Esophagus squamous epithelium (tissue), 5 donors: ENCODE measurements at places on chromosomes 11 and 22.
A peak's percentile ranks its signal among the peaks of the same experiment; 100 is the strongest.

DNA sequence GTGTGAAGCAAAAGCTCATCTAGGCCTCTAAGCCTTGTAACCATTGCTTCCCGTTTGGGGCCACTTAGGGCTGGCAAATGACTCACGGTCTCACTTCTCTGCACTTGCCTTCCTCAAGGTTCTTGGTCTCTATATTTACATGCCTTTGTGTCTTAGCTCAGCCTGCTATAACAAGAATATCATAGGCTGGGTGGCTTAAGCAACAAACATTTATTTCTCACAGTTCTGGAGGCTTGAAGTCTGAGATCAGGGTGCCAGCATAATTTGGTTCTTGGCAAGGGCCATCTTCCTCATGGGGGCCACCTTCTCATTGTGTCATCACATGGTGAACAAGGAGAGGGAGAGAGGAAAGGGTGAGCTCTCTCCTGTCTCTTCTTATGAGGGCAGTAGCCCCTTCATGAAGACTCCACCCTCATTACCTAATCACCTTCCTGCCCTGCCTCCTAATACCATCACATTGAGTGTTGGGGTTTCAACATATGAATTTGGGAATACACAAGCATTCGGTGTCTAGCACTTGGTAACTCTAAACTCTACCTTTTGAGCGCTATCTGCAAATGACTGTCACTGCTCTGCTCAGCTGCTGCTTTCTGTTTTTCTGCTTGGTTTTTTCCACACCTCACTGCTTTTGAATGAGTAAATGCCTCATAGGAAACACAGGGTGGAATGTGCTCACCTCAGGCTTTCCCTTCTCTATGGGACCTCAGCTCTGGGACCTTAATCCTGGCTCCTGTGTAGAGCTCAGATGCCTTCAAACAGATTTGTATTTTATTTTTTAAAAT is 16.2 kb upstream of the ME3 start:
- no peak for DNase-seq

DNA sequence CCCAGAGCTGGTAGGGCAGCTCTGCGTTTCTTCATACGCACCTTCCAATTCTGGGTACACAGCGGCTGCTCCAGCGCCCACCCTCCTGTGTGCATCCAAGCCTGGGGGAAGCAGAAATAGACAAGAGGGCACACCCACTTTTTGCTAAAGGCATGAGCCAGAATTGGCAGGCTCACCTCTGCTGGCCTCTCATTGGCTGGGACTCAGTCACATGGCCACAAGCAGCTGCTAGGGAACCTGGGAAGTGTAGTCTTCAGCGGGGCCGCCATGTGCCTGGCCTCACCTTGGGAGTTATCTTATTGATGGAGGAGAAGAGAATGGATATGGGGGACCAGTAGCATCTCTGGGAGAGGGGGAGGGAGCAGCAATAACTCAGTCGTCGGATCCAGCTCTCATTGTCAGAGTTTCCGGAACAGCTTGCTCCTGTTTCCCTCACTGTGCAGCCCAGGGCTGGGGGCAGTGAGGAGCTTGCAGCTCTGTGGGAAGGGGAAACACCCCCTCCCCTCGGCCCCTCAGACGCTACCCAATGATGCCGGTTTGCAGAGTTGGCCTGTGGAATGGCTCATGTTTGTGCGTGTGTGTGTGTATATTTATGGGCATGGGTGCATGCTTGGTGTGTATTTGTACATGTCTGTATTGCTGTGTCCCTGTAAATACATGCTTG is 11.8 kb upstream of the MIEF1 start:
- DNase-seq = peak; percentile 28

DNA sequence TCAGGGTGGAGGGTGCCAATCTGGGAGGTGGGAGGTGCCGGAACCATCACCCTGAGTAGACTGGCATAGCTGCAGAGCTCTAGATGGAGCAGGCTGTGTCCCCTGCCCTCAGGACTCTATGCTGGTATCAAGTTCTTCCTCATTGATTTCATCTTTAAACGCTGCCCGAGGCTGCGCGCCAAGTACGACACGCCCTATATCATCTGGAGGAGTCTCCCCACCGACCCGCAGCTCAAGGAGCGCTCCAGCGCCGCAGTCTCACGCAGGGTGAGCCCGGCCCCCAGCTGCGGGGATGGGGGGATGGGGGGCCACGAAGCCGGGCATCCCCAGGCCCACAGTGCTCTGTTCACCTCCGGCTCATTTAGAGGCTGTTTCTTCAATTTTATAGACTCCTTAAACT is 52.5 kb downstream of the GRAMD4 start:
- DNase-seq = no peak

DNA sequence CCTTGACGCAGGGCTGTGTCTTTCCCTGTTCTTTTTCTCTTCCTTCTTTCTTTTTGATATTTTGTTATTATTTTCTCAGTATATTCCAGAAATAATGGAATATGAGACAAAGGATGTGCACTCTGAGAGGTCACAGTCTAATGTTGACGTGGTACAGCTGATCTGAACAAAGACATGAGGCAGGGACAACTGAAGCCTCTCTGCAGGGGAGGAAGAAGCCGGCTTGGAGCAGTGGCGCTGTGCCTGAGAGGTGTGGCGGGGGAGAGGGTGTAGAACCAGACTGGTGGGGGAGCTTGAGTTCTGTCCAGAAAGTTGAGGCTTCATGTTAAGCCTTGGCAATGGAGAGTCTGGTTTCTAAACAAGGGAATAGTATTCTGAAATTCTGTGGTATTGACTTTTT is 34.7 kb downstream of the ADAMTS15 start:
- DNase-seq = no peak

DNA sequence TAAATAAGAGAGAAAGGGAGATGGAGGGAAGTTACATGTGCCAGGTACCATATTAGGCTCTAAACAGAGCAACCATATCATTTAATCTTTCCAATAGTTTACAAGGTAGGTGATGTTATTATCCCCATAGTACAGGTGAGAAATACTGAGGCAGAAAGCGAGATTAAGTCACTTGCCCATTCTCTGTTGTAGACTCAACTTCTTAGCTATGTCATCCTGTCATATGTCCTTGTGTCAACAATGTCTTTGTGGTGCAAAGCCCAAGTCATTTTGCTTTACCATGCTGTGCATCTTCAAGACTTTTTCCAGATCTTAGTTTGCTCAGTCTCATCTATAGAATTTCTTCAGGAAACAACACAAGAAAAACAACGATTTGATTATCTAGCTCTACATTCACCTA is 205.0 kb upstream of the E2F8 start:
- no peak for DNase-seq

- no peak for DNase-seq
Observed at GRCh38 chr11:73478737-73479347, 102.6 kb downstream of the RELT start.

- DNase-seq = no peak
Observed at GRCh38 chr11:83037877-83038276, 33.8 kb downstream of the RAB30 start.

GRCh38 chr22:27399161-27399560 is 402.4 kb downstream of the MN1 start:
- no peak for DNase-seq

- DNase-seq = no peak
Observed at GRCh38 chr22:33110562-33111163, 52.5 kb upstream of the SYN3 start.

- no peak for DNase-seq
Observed at GRCh38 chr11:67022341-67022933, 497 bp upstream of the SYT12 start.
